ENCODE measurements at places on chromosomes 1 and 21. TPM values are rescaled to one million over a fixed set of nuclear protein-coding genes. Genes with fewer than 3 reads are reported as not detected.

The OLIG2 gene
- 0.07 TPM for total RNA-seq

The ETV3L gene
- not detected for total RNA-seq

The KLHDC8A gene
- 0.71 TPM for total RNA-seq

The PTGFRN gene
- 14.0 TPM for total RNA-seq

The UTS2 gene
- total RNA-seq = not detected

The OR10J1 gene
- total RNA-seq = not detected

The RIPPLY3 gene
- 0.39 TPM for total RNA-seq

The PADI2 gene
- total RNA-seq = 0.84 TPM

The MYOC gene
- not detected for total RNA-seq

The SYT6 gene
- total RNA-seq = 0.41 TPM

The LINGO4 gene
- not detected for total RNA-seq

The OR2T29 gene
- total RNA-seq = not detected

The TGFB2 gene
- total RNA-seq = 8.6 TPM

The NBPF11 gene
- 4.4 TPM for total RNA-seq

The CELA3B gene
- not detected for total RNA-seq

The LYPD8 gene
- 0.11 TPM for total RNA-seq

The FAM131C gene
- total RNA-seq = 13.5 TPM

Measured in A549 treated with AZD2906 at 1 μM for 4 hours (cell line).